ENCODE measurements at places on chromosomes 16 and 17.

DNA sequence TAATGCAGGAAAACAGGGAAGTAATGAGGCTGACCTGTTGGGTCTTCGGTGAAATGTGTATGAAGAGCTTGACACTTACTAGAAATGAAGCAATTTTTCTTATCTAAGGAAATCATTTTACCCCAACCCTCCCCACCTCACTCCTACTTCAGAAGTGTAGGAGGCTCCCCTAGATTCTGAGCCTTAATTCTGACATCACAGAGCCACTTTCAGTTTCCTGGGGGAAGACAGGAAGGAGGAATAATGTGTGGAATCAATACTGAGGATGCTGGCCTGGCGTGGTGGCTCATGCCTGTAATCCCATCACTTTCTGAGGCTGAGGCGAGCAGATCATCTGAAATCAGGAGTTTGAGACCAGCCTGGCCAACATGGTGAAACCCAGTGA, 20.3 kb downstream of the FBRS start:
- no peak for DNase-seq

GRCh38 chr17:38914741-38915638, 10.4 kb upstream of the LASP1NB start:
- DNase-seq, result no peak

- no peak for DNase-seq
Observed at GRCh38 chr17:78235885-78236284, 4.5 kb downstream of the TMEM235 start.

GRCh38 chr16:20023190-20023589, 50.5 kb downstream of the GPR139 start:
- DNase-seq, result no peak

DNA sequence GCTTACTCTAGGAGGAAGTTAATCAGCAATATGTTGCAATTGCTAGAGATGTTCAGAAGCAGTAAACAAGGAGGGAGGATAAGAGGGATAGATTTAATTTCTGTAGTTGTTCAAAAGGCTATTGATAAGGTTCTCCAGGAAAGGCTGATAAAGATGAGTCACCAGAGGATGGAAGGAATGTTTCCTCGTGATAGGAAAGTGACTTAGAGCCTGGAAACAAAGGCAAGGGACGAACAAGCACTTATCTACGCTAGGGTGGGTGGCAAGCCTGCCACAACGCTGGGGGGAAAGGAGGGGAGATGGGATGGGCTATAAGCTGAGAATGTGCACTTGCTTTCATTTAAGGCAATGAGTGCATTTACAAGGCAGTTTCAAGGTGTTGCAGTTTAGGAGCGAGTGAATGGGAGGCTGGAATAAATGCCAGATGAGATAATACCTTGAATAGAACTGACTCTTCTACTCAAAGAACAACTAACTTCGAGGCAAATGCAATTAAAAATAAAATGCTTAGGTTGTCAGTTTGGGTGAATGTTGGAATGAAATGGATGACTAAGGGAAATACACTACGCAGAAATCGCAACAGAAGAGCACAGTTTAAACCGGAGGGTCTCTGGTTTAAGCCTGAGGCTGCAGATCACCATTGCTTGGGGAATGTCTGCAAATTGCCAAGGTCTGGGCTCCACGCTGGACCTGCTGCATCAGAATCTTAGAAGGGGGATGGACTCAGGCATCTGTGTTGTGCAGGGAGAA, 76.0 kb upstream of the RBBP6 start:
- no peak for DNase-seq

- DNase-seq, result no peak
Observed at GRCh38 chr16:83117810-83118209, 491.0 kb downstream of the CDH13 start.

- no peak for DNase-seq
Observed at GRCh38 chr17:64130559-64131001, 636 bp upstream of the ERN1 start.

GRCh38 chr17:45258981-45259380, 2.9 kb downstream of the SPATA32 start:
- no peak for DNase-seq

DNA sequence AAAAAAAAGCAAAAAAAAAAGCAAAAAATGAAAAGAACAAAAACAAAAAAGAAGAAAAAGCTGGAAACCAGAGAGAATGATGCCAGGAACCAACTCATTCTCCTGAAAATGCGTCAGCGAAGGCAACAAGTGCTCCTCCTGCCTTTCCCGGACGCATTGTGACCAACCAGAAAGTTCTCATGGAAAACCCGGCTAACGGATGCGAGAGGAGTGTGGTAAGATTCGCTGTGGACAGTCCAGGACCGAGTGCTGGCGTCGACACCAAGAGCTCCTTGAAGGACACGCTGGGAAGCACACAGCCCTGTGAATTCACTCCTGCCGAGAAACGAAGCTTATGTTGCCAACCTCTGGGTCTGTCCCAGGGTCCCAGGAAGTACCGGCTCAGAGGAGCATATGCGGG, 43.4 kb downstream of the METRNL start:
- no peak for DNase-seq

- no peak for DNase-seq
Observed at GRCh38 chr16:54243202-54243601, 43.4 kb downstream of the IRX3 start.

GRCh38 chr17:7351665-7352502, at the start of gene KCTD11:
TSS of gene KCTD11 (plus strand) at chr17:7352162.
- DNase-seq, result peak; percentile 85

DNA sequence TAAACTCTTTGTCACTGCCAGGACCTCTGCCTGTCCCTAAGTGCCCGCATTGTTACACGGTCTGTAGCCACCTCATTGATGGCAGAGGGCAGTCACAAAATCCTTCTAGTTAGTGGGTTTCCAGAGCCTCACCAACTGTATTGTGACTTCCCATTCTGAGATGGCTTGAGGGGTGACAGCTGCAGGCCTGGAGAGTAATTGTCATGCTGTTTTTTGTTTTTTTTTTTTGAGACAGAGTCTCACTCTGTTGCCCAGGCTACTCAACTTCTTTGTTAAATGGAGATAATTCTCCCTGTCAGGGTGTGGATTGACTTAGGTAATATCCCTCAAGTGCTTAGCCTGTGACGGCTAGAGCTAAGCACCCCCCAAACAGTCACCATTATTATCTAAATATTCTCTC, 77.9 kb downstream of the SDR42E1 start:
- no peak for DNase-seq

- peak; percentile 64 for DNase-seq
Observed at GRCh38 chr17:76265624-76266243, 586 bp downstream of the UBALD2 start.

DNA sequence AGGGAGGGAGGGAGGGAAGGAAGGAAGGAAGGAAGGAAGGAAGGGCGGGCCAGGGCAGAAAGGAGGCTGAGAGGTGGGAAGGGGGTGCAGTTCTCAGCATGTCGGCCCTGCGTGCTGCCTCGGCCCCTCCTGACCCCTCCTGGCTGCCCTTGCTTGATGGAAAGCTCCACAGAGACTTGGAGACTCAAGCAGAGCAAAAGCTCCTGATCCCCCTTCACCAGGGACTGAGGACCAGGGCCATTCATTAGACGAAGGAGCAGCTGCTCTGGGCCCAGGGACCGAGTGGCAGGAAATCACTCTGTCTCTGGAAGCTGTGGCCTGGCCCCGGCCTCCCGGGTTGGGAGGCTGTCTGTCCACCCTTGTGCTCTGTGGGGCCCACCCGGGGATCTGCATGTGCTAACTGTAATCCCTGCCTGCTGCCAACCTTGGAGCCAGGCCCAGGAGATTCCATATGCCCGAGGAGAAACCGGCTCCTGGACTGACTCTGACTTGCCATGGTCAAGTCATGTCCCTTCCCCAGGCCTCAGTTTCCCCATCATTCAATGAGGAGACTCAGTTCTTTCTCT, 27.4 kb upstream of the C1QL1 start:
- DNase-seq, result no peak

GRCh38 chr16:24514096-24514495, 25.3 kb upstream of the RBBP6 start:
- DNase-seq, result no peak

DNA sequence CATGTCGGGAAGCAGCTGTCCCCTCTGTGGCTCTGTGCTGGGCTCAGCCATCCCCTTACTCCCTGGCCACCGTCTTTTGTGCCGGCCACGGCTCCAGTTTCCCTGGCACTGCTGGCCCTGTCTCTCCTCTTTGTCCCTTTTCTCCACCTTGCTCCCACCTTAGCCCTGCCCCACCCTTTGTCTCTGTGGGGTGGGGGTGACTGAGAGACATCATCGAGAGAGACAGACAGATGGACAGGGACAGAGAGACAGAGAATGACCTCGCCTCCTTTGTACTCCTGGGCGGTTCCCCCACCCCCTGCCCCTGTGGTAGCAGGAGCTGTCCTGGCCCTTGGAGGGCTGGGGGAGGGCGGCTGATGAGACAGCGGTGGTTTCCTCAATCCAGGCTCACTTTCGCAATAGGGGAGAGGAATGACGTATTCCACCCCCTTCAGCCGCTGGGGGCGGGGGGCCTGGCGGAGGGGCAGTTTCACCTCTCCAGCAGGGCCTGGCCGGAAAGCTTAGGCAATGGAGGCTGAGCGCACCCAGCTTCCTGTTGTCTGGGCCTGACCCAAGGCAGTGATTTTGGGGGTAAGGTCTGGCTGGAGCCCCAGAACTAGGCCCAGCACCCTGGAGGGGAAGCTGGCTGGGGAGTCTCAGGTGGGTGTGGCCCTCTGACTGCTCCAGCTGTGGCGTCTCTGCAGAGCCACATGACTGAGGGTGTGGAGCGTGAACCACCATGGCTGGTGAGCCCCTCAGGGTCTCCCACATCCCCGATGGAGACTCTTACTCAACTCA, 7.3 kb downstream of the FMNL1 start:
- DNase-seq, result peak; percentile 93

DNA sequence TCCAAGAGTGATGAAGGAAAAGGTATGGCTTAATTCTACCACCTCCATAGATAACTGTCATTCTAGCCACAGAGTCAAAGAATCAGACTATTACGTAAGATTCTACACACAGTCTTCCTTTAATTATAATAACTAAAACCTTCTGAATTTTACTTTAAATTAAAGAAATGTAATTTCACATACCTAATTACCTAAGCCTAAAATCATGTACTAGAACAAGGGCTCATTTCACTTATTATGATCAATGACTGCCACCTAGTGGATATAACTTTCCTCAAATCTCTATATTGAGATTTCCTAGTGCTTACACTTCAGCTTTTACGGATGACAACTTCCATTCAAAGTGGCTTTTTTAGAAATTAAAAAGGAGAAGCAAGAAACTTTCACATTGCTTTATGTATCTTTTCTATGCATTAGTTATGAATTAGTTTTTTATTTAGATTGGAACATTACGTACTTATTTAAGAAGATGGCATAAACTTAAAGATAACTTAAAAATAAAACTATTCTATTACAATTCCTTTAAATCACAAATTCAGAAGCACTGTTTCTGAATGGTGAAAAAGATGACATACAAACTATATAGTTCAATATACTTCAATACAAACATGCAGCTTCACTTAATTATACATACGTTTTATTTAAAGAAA, 18.2 kb upstream of the ABCA10 start:
- DNase-seq, result no peak

- DNase-seq, result no peak
Observed at GRCh38 chr17:72351884-72352346, 231.1 kb downstream of the SOX9 start.

- no peak for DNase-seq
Observed at GRCh38 chr17:37725601-37726146, 19.2 kb downstream of the HNF1B start.

- DNase-seq, result peak; percentile 69
Observed at GRCh38 chr16:56356276-56357240, 68.8 kb downstream of the AMFR start.

DNA sequence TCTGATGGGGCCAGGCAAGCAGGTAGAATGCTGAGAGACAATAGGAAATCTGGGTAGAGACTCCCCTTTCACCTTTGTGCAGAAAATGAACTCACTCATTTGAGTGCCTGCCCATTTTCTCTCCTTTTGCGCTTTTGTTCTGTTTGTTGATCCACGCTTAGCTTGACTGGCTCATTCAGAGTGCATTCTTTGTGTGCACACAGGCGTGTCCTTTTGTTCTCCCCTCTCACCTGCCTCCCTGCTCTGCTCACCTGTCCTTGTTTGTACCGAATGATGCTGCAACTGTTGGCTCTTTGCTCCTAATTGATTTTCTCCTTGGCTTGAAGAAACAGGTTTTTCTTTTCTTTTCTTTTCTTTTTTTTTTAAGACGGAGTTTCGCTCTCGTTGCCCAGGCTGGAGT, 15.8 kb downstream of the PGS1 start:
- DNase-seq, result no peak

GRCh38 chr16:29983420-29984136, 9.9 kb downstream of the TAOK2 start:
- DNase-seq, result no peak

- DNase-seq, result no peak
Observed at GRCh38 chr16:85502357-85502756, 110.8 kb upstream of the GSE1 start.

DNA sequence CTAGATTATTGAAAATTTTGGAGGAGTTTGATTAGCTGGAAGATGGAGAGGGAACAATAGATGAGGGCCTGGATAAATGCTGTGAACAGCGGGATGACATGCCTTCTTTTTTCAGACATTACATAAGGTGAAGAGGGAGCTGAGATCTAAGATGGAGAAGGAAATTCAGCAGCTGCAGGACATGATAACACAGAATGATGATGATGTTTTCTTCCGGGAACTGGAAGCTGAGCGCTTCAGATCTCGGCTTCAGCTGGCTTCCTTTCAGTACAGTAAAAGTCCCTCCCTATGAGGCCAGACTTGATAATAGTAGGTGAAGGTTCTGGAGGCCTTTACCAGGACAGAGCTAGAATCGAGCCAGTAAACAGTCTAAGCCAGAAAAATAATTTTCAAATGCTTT, 30.7 kb downstream of the CEP95 start:
- DNase-seq, result no peak

GRCh38 chr16:81469710-81470535, 25.3 kb downstream of the CMIP start:
- no peak for DNase-seq

DNA sequence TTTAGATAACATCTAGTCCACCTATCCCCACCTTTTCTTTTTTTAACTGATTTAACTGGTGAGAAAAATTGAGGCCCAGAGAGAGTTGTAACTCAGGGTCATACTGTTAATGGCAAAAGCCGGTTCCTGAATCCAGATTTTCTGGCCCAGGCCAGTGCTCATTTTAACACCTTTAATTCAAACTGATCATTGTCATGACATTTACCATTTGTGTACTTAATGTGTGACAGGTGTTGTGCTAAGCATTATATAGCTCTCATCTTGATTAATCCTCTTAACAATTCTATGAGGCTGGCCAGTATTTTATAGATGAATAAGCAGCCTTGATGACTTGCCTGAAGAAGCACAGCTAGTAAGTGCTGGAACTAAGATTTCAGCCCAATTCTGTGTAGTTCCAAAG, 14.4 kb downstream of the RHOT1 start:
- DNase-seq, result no peak

DNA sequence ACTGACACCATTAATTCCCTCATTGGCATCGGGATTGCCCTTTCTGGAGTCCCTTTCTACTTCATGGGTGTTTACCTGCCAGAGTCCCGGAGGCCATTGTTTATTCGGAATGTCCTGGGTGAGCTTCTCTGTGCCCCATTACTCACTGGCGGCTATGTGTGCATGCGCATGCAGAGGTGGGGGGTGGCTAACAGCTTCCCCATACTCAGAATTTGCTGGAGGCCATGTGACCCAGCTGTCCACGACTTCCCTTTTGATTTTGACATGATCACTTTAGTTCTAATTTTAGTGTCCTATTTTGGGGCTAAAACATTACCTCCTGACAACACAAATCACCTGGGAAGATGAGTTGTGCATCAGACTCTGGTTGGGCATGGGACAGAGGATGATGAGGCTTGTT, 14.1 kb downstream of the SLC7A6OS start:
- no peak for DNase-seq

- DNase-seq, result no peak
Observed at GRCh38 chr17:83190601-83191387, 111.4 kb downstream of the METRNL start.
